ENCODE measurements at places on chromosomes 12 and 14.

GRCh38 chr12:23197266-23197665 is 572.3 kb downstream of the ETNK1 start:
- no peaks in the 10 kb centered on the region for H3K36me3 ChIP-seq
- H3K27ac ChIP-seq = no peak overlapping the region
- no peak for DNase-seq
- H3K27me3 ChIP-seq = no peaks in the 10 kb centered on the region

- H3K4me1 ChIP-seq = peaks cover 98% of the 10 kb centered on the region
- peak; percentile 97 for DNase-seq
- H3K36me3 ChIP-seq = no peaks in the 10 kb centered on the region
- H3K27ac ChIP-seq = peak overlapping the region; percentile 79
- H3K27me3 ChIP-seq = no peaks in the 10 kb centered on the region
These were observed 31.3 kb downstream of the ACTN1 start for GRCh38 chr14:68947802-68948201.

GRCh38 chr14:27427796-27428195 is 830.0 kb upstream of the NOVA1 start:
- no peaks in the 10 kb centered on the region for H3K27me3 ChIP-seq
- peak; percentile 0 for DNase-seq
- H3K4me3 ChIP-seq = no peak overlapping the region

GRCh38 chr12:109150124-109150640 is 33.8 kb downstream of the ACACB start:
- H3K36me3 ChIP-seq = no peaks in the 10 kb centered on the region
- no peak overlapping the region for H3K27ac ChIP-seq
- H3K4me3 ChIP-seq = no peak overlapping the region
- H3K4me1 ChIP-seq = peaks cover 5% of the 10 kb centered on the region

DNA sequence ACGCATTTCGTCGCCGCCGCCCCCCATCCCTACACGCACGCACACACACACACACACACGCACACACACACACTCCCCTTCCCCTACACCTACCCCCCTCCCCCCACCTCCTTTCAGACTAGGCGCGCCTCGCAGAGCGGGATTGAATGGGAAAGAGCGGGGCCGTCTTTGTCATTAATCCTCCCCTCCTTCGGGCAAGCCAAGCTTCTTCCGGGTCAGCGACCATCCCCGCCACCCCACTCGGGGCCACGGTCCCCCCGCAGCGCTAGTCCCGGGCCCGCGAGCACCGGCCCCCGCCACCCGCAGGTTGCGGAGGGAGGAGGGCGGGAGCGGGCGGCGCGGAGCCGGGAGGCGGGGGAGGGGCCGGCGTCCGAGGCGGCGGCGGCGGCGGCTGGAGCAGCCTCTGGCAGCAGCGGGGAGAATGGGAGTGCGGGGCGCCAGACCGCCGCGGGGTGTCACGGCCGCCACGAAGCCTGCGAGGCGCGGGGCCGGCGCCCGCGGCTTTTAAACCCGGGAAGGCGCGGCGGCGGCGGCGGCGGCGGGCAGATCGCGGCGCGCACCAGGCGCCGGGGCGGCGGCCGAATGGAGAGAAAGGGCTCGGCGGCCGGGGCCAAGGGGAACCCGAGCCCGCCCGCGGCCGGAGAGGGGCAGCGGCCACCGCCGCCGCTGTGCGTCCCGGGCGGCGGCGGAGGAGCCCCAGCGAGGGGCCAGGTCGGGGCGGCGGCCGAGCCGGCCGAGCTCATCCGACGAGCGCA is at the start of gene TTC9:
Gene TTC9 (plus strand): TSS at position 369 of the 755 bp plus-strand sequence. CDS start 214 bp downstream, at position 583.
- DNase-seq = peak; percentile 41
- peaks cover 12% of the 10 kb centered on the region for H3K27me3 ChIP-seq
- no peaks in the 10 kb centered on the region for H3K36me3 ChIP-seq
- peak within 1 kb of the TSS; percentile 51 for H3K27ac ChIP-seq

DNA sequence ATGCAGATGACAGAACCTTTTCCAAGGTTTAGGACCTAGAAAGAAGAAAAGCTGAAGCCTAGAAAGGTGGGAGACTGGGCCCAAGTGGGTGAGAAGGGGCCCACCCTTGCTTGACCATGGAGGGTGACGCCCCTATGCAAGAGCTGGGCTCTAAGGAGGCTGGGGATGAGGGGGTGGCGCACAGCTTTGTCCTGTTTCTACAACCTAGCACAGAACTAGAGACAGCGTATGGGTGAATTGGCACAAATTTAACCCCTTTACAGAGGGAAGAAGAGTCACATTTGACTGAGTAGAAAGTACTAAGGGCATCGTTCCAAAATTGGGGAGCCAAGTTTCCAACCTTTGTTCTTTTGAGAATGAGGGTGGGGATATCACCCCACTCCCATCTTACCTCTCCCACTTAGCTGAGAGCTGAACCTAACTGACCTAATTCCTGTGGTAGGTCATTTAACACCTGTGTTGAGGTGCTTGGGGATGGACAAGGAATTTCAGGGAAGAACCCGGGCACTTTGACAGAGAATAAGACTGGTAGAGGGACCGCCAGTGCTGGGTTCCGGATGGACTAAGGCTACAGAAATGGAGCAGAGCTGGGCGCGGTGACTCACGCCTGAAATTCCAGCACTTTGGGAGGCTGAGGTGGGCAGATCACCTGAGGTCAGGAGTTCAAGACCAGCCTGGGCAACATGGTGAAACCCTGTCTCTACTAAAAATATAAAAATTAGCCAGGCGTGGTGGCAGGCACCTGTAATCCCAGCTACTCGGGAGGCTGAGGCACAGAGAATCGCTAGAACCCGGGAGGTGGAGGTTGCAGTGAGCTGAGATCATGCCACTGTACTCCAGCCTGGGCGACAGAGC is 5.2 kb downstream of the NFKBIA start:
- H3K27ac ChIP-seq = no peak overlapping the region
- no peak overlapping the region for H3K4me3 ChIP-seq
- peaks cover 29% of the 10 kb centered on the region for H3K4me1 ChIP-seq
- no peaks in the 10 kb centered on the region for H3K27me3 ChIP-seq
- no peak for DNase-seq

GRCh38 chr12:130932061-130932930 is 21.4 kb upstream of the ADGRD1 start:
- no peak overlapping the region for H3K4me3 ChIP-seq
- DNase-seq = no peak
- H3K27me3 ChIP-seq = peaks cover 12% of the 10 kb centered on the region
- no peaks in the 10 kb centered on the region for H3K4me1 ChIP-seq
- H3K27ac ChIP-seq = no peak overlapping the region
- H3K36me3 ChIP-seq = no peaks in the 10 kb centered on the region

GRCh38 chr14:48643241-48643640 is 942.9 kb downstream of the RPS29 start:
- no peaks in the 10 kb centered on the region for H3K27me3 ChIP-seq
- H3K4me1 ChIP-seq = no peaks in the 10 kb centered on the region
- H3K36me3 ChIP-seq = no peaks in the 10 kb centered on the region
- H3K4me3 ChIP-seq = no peak overlapping the region
- DNase-seq = no peak

DNA sequence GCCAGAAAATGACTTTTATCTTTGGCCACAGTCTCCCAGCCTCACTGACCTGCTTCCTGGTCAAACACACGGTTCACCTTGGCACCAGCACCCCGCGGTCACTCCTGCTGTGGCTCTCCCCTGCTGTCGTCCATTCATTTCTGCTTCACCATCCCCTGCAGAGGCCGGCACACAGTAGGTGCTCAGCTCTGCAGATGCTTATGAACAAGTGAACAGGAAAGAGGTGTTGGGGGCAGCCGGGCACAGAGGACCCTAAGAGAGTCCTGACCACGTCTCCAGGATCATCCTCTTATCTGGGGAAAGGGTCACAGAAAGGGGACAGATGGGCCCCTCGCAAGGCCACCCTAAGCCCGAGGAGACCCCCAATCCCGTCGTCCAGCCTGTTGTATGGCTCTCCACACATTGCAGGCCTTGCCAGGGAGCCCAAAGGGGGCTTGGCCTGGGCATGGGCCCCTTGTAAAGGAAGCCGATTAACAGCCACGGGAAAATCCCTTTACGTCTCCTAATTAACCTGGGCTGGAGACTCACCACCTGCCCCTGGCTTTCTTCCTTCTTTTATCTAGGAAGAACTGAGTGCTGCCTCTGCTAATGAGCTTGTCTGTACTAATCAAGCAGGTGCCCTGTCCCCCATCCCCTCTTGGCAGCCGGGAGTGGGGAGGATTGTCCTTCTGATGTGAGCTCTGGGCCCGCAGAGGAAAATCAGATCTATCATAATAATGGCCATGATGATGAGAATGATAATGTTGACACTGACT is 119.2 kb downstream of the AACS start:
- H3K4me3 ChIP-seq = no peak overlapping the region
- no peak overlapping the region for H3K27ac ChIP-seq
- no peaks in the 10 kb centered on the region for H3K36me3 ChIP-seq
- peaks cover 41% of the 10 kb centered on the region for H3K4me1 ChIP-seq
- peaks cover 36% of the 10 kb centered on the region for H3K27me3 ChIP-seq
